Daoy (cell line): ENCODE measurements at places on chromosomes 7 and 10.
A peak's percentile ranks its signal among the peaks of the same experiment; 100 is the strongest.

DNA sequence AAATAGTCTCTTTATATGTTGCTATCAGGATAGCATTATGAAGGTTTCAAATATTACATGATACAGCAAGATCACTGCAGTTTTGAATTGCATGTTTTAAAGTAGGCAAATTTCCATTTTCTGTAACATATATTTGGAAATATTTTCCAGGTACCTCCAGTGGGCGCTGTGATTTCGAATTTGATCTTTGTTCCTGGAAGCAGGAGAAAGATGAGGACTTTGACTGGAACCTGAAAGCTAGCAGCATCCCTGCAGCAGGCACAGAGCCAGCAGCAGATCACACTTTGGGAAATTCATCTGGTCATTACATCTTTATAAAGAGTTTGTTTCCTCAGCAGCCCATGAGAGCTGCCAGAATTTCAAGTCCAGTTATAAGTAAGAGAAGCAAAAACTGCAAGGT lies 299.0 kb downstream of the MALRD1 start:
- no peak for DNase-seq

GRCh38 chr10:116197946-116198675 lies 74.9 kb downstream of the GFRA1 start:
- DNase-seq: no peak

GRCh38 chr7:3517344-3517743 lies 216.3 kb downstream of the SDK1 start:
- DNase-seq: no peak

- no peak for DNase-seq
Observed at GRCh38 chr7:86947929-86948328, 111.5 kb downstream of the ELAPOR2 start.

- no peak for DNase-seq
Observed at GRCh38 chr10:132245056-132245455, 58.3 kb downstream of the DPYSL4 start.

- DNase-seq: no peak
Observed at GRCh38 chr7:1942243-1942940, 272.3 kb downstream of the ELFN1 start.

- DNase-seq: peak; percentile 70
Observed at GRCh38 chr10:5546891-5547680, 22.3 kb downstream of the CALML3 start.

- no peak for DNase-seq
Observed at GRCh38 chr10:61992671-61993668, 91.5 kb downstream of the ARID5B start.

DNA sequence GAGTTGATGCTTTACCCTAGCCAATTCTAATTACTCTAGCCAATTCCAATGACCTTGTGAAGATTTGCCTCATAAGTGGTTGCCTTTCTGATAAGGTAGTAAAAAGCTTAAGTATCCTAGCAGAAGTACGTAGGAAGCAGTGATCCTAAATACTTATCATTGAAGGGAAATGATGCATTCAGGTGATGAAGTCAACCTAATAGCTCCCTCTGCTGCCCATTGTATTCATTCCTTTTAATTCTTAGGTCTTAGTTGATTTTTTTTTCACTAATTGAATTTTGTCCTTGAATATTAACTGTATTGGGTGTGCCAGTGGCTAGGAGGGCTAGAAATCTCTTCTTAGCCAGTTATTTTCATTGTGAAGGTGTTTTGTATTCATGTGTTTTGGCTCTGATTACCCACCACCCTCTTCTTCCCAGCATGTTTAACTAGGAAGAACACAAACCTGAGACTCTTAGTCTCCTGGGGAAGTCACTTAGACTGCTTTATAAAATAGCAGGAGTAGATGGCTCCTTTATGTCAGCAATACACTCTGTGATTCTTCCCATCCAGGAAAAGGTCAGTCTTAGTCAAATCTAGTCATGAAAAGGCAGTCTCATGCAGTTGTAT lies 46.3 kb downstream of the PLEKHA8 start:
- DNase-seq: peak; percentile 50

DNA sequence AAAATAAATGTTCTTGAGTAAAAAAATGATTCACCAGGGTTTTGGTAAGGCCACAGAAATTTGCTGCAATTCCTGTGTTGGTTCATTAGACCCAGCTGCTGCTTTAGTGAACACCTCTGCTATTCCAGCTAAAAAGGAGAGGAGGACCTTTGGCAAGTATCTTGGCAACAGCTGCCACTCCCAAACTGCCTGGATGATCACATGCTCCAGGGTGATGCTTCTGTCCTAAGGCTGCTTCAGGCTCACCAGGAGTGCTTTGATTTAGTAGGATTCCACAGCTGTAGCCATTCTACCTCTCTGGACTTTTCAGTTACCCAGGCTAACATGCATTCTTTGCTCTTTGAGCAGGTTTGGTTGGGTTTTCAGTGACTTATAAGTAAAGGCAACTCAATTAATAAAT lies 82.6 kb upstream of the NPVF start:
- DNase-seq: no peak

GRCh38 chr7:2646680-2647571 lies 15.1 kb downstream of the TTYH3 start:
- no peak for DNase-seq

DNA sequence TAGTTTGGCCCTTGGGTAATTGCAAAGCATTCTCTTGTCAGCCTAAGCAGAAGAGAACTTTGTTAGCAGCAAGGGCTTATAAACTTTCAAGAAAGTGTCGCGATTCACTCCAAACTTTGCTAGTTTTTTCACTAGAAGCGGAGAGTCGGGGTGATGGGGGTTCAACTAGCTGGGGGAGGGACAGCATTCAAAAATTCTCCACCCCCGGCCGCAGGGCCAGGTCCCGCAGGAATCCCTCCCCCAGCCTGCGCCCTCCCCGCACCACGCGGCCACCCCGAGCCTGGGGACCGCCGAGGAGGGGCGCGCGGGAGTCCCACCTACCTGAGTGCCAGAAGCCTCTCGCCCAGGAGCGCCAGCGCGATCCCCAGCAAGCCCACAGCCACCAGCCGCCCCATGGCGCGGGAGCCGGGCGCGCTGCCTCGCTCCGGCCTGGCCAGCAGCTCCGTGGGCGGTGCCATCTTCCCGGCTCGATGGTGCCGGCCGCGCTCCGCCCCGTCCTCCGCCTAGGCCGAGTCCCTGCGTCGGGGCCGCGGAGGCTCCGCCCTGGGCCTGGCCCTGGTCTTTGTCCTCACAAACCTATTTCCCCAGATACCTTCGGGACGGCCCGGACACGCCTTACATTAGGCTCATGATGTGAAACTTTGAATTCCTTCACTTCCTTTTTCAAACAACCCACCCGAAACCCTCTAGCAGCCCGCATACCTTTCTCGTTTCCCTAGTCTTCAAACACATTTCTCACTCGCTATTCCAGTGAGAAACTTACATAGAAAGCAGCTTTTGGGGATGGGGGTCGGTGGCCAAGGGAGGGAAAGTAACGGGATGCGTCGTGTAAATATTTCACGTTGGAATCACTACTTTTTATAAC lies at the start of gene PON2:
Gene PON2, minus strand, starts transcription at position 472 of the 865 bp plus-strand sequence. Its CDS starts 77 bp downstream, at position 395.
- peak; percentile 91 for DNase-seq
